ENCODE measurements at places on chromosomes 5 and 9. TPM values are rescaled to one million over a fixed set of nuclear protein-coding genes. Genes with fewer than 3 reads are reported as not detected.

The ITK gene
- total RNA-seq, result 209 TPM

The CHMP5 gene
- total RNA-seq, result 21.6 TPM

The C9orf85 gene
- 7.0 TPM for total RNA-seq

The TNFSF8 gene
- total RNA-seq, result 83.1 TPM

The CA9 gene
- total RNA-seq, result not detected

The IL33 gene
- total RNA-seq, result not detected

The SET gene
- 386 TPM for total RNA-seq

The ARID3C gene
- not detected for total RNA-seq

The ALDH1A1 gene
- 5.8 TPM for total RNA-seq

The FOCAD gene
- 19.0 TPM for total RNA-seq

The HMMR gene
- total RNA-seq, result 0.84 TPM

The MSMP gene
- total RNA-seq, result not detected

The C1QTNF2 gene
- 0.10 TPM for total RNA-seq

The PAX5 gene
- total RNA-seq, result 12.6 TPM

The PCDHGA2 gene
- not detected for total RNA-seq

The SPINK5 gene
- not detected for total RNA-seq

The BAAT gene
- 0.10 TPM for total RNA-seq

The ABLIM3 gene
- 4.4 TPM for total RNA-seq

The FCN1 gene
- 1,156 TPM for total RNA-seq

The TERT gene
- under 0.01 TPM for total RNA-seq

The TMEM171 gene
- not detected for total RNA-seq

The PKN3 gene
- 0.73 TPM for total RNA-seq

The TEK gene
- under 0.01 TPM for total RNA-seq

The LCP2 gene
- total RNA-seq, result 440 TPM

The SAPCD2 gene
- 3.3 TPM for total RNA-seq

The TAF1L gene
- under 0.01 TPM for total RNA-seq

The FLT4 gene
- 1.3 TPM for total RNA-seq

The CDK7 gene
- total RNA-seq, result 40.0 TPM

The WNT8A gene
- not detected for total RNA-seq

The SLC4A9 gene
- total RNA-seq, result 0.10 TPM

The CATSPER3 gene
- 0.10 TPM for total RNA-seq

The GHR gene
- not detected for total RNA-seq

The LIX1 gene
- not detected for total RNA-seq

The GRIA1 gene
- total RNA-seq, result not detected

The BARHL1 gene
- not detected for total RNA-seq

The DMRT2 gene
- not detected for total RNA-seq

The PCDHA4 gene
- total RNA-seq, result not detected

The LAMC3 gene
- total RNA-seq, result 0.73 TPM

The TLX3 gene
- total RNA-seq, result not detected

The LYRM7 gene
- 6.7 TPM for total RNA-seq

The GABRA1 gene
- total RNA-seq, result not detected

The TAS2R1 gene
- total RNA-seq, result not detected

The FST gene
- total RNA-seq, result 0.84 TPM

The LCN15 gene
- not detected for total RNA-seq

The GPR150 gene
- total RNA-seq, result 0.42 TPM

The DBH gene
- total RNA-seq, result 0.10 TPM

The PCDHA9 gene
- total RNA-seq, result not detected

The HBEGF gene
- 80.5 TPM for total RNA-seq

The FAM53C gene
- total RNA-seq, result 72.2 TPM

The PCDHGA4 gene
- total RNA-seq, result 0.21 TPM

The NUTM2F gene
- not detected for total RNA-seq

The RNF183 gene
- not detected for total RNA-seq

The BNC2 gene
- total RNA-seq, result 2.5 TPM

All from mononuclear cell (primary cell).